ENCODE measurements at places on chromosomes 12 and 14.

GRCh38 chr14:57009585-57010515 is 199.6 kb upstream of the OTX2 start:
- DNase-seq = no peak

DNA sequence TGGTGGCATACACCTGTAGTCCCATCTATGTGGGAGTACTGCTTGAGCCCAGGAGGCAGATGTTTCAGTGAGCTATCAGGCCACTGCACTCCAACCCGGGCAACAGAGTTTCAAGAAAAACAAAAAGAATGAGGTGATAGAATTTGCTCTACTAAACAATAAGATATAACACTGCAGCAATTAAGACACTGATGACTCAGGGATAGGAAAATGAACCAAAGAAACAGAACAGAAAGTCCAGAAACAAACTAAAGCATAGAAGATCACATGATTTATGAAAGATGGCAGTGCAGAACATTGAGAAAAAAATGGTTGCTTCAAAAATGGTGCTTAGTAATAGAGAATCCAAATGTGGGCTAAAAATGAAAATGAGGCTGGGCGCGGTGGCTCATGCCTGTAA is 65.2 kb upstream of the AP4S1 start:
- DNase-seq = no peak

DNA sequence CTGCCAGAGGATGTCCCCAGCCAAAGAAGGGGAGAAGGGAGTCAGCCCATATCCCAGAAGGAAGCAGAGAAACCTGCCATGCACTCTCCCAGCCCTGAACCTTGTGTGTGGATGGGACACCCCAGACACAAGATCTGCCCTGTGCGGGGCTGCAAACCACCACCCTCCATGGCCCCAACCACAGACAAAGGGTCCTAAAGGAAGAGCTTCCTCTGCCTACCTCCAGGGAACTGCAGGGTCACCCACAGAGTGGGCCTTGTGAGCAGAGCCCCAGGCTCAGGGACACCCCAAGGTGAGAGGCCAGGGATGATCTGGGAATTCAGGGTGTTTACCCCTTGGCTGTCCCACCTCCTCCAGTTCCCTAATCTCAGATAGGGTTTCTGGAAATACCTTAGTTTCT is 56.5 kb downstream of the ISCA2 start:
- no peak for DNase-seq

GRCh38 chr12:4068981-4069669 is 195.9 kb upstream of the PARP11 start:
- DNase-seq = no peak

GRCh38 chr12:63450816-63451215 is 217.5 kb downstream of the DPY19L2 start:
- no peak for DNase-seq

- DNase-seq = no peak
Measured at GRCh38 chr12:34204830-34205285, 182.6 kb downstream of the ALG10 start.

- no peak for DNase-seq
Measured at GRCh38 chr14:100098171-100098570, 32.9 kb downstream of the EVL start.

- no peak for DNase-seq
Measured at GRCh38 chr12:69341328-69341727, 6.9 kb upstream of the LYZ start.

DNA sequence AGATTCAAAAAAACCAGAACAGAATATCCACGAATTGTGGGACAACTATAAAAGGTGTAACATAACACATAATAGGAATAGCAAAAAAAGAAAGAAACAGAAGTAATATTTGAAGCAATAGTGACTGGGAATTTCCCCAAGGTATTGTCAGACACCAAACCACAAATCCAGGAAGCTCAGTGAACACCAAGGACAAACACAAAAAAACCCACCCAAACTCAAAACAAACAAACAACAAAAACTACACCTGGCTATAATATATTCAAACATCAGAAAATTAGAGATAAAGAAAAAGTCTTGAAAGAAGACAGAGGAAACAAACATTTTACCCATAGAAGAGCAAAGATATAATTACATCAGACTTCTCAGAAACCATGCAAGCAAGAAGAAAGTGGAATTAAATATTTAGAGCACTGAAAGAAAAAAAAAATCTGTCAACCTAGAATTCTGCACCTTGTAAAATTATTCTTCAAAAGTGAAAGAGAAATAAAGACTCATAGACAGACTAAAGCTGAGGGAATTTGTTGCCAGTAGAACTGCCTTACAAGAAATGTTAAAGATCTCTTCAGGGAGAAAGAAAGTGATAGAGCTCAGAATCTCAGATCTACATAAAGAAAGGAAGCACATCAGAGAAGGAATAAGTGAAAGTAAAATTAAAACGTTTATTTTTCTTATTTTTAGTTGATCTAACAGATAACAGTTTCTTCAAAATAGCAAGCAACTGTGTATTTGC is 12.1 kb upstream of the HMGA2 start:
- DNase-seq = no peak

DNA sequence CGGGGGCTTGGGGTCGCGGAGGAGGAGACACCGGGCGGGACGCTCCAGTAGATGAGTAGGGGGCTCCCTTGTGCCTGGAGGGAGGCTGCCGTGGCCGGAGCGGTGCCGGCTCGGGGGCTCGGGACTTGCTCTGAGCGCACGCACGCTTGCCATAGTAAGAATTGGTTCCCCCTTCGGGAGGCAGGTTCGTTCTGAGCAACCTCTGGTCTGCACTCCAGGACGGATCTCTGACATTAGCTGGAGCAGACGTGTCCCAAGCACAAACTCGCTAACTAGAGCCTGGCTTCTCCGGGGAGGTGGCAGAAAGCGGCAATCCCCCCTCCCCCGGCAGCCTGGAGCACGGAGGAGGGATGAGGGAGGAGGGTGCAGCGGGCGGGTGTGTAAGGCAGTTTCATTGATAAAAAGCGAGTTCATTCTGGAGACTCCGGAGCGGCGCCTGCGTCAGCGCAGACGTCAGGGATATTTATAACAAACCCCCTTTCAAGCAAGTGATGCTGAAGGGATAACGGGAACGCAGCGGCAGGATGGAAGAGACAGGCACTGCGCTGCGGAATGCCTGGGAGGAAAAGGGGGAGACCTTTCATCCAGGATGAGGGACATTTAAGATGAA is 630 bp downstream of the FOS start:
- no peak for DNase-seq

GRCh38 chr12:80299976-80300375 is 144.1 kb upstream of the PTPRQ start:
- DNase-seq = no peak

DNA sequence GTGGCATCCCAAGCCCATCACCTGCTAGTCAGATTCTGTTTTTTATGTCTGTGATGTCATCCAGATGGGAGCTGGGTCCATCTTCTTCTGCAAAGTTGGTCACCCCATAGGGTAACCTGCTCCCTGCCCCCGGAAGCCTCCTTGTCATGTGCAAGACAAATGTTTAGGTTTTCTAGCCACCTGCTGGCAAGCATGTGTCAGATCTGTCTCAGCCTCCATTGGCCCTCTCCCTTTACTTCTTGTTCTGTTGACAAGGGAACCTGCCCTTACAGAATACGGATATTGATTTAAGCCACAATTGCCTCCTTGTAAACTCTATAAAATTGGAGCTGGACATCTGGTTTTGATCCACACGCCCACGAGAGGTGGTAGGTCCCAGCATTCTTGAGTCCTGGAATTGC is 7.5 kb downstream of the NTF3 start:
- DNase-seq = no peak

DNA sequence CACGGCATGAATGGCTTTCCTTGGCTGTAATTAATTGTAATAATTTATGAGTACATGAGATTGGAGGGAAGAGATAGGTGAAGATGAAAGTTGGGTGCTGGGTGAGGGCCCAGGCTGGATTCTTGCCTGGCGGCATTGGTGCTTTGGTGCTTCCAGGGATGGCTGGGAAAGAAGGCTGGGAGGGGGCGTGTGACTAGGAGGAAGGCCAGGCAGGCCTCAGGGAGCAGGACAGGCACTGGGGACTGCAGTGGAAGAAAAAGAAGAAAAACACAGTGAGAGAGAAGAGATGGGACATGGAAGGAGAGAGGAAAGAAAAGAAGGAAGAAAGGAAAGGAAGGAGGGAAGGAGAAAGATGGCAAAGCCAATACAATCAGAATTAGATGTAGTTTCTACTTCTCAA is 3.7 kb downstream of the HOXC9 start:
- DNase-seq = no peak

GRCh38 chr12:25283006-25283405 is 32.3 kb upstream of the KRAS start:
- no peak for DNase-seq

DNA sequence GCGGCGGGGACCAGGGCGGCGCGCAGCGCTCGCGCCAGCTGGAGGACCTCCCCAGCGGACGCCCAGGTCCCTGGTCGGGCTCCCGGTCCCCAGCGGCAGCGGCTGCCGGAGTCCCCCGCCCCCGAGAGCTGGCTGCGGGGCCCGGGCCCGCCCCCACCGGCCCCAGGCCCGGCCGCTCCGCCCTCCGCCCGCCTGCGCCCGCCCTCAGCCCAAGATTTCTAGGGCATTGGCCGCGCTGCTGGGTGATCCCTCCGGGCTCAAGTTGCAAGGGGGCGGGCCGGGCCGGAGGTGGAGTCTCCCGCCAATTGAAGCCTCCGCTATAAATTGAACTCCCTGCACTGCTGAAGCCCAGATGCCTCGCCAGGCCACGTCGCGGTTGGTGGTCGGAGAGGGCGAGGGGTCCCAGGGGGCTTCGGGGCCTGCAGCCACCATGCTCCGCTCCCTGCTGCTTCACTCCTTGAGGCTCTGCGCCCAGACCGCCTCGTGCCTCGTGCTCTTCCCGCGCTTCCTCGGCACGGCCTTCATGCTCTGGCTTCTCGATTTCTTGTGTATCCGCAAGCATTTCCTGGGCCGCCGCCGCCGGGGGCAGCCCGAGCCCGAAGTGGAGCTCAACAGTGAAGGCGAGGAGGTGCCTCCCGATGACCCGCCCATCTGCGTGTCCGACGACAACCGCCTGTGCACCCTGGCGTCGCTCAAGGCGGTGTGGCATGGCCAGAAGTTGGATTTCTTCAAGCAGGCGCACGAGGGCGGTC is at the start of gene DIO3:
TSS of gene DIO3 (plus strand) at position 351 of the 752 bp plus-strand sequence.
- DNase-seq = no peak

GRCh38 chr14:70338550-70338949 is 20.9 kb downstream of the COX16 start:
- no peak for DNase-seq

DNA sequence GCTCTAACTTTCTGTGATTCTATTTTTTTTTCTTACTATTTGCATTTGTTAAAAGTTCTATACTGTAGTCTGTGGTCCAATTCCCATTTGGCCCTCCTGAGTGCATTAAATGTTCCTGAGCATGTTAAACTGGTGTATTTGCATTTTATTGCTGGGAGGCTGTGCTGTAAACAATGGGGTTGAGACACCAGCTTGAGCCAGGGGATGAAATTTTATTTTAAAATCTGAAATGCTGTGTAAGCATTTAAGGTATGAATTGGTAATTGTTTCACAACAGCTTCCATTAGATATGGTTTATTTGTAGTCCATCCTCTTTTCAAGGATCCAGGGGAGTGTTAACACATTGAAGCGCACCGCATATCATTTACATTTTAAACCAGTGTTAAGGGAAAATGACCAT is 89.9 kb upstream of the RFX4 start:
- DNase-seq = no peak

GRCh38 chr12:15596174-15596573 is 193.0 kb downstream of the EPS8 start:
- no peak for DNase-seq

All from stimulated activated CD4-positive, alpha-beta T cell treated with anti-CD3 and anti-CD28 coated beads, Interleukin-1b, Interleukin-23, amount 100 ng/mL, for 1 hour (primary cell).